Stimulated activated CD8-positive, alpha-beta memory T cell treated with anti-CD3 and anti-CD28 coated beads, Interleukin-4, amount 100 ng/mL, for 4 hours (primary cell): ENCODE measurements at places on chromosomes 11 and 22.

- no peak for DNase-seq
These were observed 140.2 kb downstream of the SPON1 start for GRCh38 chr11:14102766-14103165.

GRCh38 chr11:110196241-110196754 is 100.1 kb downstream of the RDX start:
- DNase-seq, result no peak

DNA sequence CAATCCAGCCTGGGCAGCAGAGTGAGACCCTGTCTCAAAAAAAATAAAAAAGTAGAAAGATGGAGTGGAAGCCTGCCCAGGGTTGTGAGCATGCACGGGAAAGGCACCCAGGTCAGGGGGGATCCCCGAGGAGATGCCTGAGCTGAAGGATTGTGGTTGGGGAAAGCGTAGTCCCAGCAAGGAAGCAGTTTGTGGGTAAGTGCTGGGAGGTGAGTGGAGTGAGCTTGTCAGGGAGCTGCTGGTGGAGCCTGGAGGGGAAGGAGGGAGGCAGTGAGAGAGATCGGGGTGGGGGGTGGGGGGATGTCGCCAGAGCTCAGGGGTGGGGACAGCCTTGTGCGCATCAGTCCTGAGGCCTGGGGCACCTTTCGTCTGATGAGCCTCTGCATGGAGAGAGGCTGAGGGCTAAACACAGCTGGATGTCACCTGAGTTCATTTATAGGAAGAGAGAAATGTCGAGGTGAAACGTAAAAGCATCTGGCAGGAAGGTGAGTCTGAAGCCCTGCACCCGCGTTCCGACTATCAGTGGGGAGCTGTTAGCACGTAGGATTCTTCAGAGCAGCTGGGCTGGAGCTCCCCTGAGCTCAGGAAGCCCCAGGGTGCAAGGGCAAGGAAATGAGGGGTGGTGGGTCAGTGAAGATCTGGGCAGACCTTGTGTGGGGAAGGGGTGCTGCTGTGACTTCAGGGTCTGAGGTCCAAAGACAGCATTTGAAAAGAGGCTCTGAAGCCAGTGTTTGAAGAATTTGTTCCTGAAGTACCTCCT is 10.2 kb downstream of the TMEM121B start:
- no peak for DNase-seq

DNA sequence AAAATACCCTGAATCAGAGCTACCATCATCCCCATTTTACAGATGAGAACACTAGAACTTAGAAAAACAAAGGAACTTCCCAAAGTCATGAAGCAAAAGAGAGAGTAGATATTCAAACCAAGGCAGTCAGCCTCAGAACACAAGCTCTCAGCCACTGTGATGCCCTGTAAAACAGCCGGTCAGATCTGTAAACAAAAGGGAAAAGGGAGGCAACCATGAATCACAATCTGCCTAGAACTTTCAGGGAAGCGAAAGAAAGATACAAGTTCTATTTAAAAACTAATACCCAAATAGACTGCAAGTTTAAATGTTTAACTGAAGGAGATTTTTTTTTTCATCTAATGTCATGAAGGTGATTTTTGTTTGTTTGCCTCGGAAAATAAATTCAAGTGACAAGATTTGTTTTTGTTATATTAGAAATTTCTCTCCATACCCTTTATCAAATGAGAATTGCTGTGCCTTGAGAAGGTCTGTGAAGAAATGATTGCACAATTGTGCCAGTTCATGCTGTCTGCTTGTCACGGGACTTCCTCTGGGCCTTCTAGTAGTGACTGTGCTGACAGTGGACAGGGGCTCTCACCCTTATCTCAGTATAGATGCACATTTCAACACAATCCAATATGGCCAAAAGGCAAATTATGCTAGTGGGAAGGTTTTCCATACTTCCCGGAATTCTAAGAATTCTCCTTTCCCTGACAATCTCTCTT is 11.7 kb downstream of the SAA1 start:
- DNase-seq, result no peak

DNA sequence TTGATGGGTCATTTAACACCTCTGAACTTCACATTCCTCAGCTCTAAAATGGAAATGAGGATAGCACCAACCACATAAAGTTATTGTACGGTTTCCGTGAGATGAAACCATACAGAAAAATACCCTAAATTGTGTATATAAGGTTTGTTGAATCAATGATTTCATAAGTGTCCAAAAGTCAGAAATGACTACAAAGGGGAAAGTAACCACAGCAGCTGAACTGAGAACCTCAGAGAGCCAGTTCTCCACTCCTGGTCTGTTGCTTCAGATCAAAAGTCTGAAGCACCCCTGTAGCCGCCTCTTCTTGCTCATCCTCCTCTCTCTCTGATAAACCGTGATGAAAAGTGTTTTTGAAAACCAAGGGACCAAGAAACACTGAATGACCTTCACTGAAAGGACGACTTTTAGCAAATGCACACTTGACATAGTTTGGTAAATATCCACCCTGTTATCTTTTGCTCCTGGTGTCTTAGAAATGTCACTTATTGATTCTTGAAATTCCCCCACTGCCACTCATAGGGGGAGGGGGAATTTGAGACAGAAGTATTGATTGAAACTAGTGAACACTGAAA is 194.5 kb downstream of the NAV2 start:
- DNase-seq, result no peak

GRCh38 chr11:92828556-92828955 is 140.9 kb upstream of the MTNR1B start:
- no peak for DNase-seq

GRCh38 chr22:39746600-39747262 is 146.8 kb downstream of the ENTHD1 start:
- DNase-seq, result no peak

DNA sequence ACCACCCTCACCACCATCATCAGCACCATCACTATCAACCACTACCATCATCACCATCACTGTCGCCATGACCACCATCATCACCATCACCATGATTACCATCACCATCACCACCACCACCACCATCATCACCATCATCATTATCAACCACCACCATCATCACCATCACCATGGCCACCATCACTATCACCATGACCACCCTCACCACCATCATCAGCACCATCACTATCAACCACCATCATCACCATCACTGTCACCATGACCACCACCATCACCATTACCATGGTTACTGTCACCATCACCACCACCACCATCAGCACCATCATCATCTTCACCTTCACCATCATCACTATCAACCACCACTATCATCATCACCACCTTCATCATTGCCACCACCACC is 183.4 kb downstream of the SHANK2 start:
- no peak for DNase-seq
